Stomach (tissue), 19 donors: ENCODE measurements at places on chromosomes 2 and 18.

- no peak for DNase-seq
Observed at GRCh38 chr18:69674966-69675365, 272.7 kb downstream of the CD226 start.

GRCh38 chr18:27010784-27011183, 145.3 kb upstream of the AQP4 start:
- DNase-seq, result no peak

GRCh38 chr18:8943900-8944870, 158.3 kb upstream of the NDUFV2 start:
- DNase-seq, result no peak

GRCh38 chr18:904218-905090, at the start of gene ADCYAP1:
Gene ADCYAP1 (plus strand): TSS chr18:904871. CDS start chr18:905387, 516 bp downstream.
- no peak for DNase-seq

GRCh38 chr2:119549241-119549640, 5.0 kb downstream of the CFAP221 start:
- no peak for DNase-seq
